ENCODE measurements at places on chromosomes 13 and 19.

GRCh38 chr13:28718196-28718542, 601 bp downstream of the SLC46A3 start:
- no peaks in the 10 kb centered on the region for H3K36me3 ChIP-seq
- peak overlapping the region; percentile 72 for H3K4me3 ChIP-seq
- peaks cover 11% of the 10 kb centered on the region for H3K4me1 ChIP-seq
- no peaks in the 10 kb centered on the region for H3K27me3 ChIP-seq
- no peak overlapping the region for H3K27ac ChIP-seq

DNA sequence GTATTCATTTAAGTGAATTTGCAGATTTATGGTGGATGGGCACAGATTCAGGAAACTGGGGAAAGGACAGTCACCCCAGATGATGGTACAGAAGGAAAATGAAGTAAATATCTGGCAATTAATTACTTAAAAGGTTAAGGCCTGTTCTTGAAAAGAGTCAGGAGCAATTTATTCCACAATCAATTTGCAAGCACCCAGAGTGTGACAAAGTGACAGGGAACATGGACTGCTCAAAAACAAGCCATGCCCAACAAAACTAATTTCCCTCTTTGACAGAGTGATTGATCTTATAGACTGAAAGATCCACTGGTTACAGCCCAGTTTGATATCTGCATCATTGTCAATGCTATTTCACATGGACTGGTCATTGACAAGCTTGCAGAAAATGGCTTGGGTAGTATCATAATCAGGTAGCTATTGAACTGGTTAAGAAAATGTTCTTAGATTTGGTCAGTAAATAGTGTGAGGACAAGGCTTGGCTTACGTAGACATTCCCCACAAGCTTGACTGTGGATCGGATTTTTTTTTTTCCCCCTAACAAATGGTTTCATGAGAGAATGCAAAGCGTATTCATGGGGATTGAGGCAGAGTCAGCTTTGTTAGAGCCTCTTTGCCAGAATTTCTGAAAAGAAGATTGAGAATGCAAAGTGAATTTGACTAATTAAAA, 584.6 kb downstream of the GPC6 start:
- no peaks in the 10 kb centered on the region for H3K27me3 ChIP-seq
- DNase-seq, result no peak
- no peak overlapping the region for H3K4me3 ChIP-seq
- H3K36me3 ChIP-seq, result no peaks in the 10 kb centered on the region

DNA sequence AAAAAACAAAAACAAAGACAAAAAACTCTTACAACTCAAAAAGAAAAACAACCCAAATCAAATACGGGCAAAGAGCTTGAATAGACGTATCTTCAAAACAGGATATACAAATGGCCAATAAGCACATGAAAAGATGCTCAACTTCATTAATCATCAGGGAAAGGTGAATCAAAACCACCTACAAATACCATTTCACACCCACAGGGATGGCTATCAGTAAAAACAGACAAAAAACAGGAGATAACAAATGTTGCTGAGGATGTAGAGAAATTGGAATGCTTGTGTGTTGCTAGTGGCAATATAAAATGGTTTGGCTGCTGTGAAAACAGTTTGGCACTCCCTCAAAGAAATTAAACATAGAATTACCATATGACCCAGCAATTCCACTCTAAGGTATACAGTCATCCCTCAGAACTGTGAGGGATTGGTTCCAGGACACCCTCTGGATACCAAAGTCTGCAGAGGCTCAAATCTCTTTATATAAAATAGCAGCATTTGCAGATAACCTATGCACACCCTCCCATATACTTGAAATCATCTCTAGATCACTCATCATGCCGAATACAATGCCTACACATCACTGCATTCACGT, 29.7 kb downstream of the MLLT1 start:
- H3K4me3 ChIP-seq, result no peak overlapping the region
- H3K27me3 ChIP-seq, result no peaks in the 10 kb centered on the region
- no peak for DNase-seq
- peaks cover 26% of the 10 kb centered on the region for H3K36me3 ChIP-seq
- H3K4me1 ChIP-seq, result no peaks in the 10 kb centered on the region
- no peak overlapping the region for H3K27ac ChIP-seq

DNA sequence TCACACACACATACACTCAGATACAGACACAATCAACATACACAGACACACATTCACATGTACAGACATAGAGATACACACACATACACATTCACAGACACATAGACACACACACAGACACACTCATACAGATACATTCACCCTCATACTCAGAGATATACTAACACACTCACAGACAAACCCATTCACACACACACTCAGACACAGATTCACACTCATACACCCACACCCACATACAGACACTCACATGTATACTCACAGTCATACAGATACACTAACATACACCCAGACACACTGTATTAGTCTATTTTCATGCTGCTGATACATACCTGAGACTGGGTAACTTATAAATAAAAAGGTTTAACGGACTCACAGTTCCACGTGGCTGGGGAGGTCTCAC, 30.8 kb downstream of the GJA3 start:
- no peak overlapping the region for H3K27ac ChIP-seq
- peaks cover 1% of the 10 kb centered on the region for H3K27me3 ChIP-seq
- DNase-seq, result no peak
- H3K36me3 ChIP-seq, result no peaks in the 10 kb centered on the region

DNA sequence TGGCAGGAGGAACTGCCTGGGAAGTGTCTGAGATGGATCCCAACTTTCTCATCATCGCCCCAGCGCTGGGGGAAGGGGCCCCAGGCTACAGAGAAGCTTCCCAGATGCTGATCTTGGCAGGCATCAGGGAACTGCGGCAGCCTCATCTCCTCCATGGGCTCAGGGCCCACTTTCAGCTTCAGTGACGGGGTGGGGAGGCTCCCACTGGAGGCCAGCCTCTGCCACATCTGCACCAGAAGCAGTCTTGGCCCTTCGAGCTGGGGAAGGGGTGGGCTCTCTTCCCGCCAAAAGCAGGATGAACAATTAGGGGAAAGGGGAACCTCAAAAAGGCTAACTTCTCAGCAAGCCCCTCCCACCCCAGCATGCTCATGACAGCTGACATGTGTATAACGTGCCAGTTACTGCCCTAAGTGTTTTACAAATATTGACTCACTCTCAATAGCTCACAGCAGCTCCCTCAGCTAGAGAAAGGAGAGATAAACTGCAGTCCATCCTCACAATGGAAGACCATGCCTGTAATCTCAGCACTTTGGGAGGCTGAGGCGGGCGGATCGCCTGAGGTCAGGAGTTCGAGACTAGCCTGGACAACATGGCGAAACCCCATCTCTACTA, 7.1 kb upstream of the S1PR2 start:
- H3K27me3 ChIP-seq, result no peaks in the 10 kb centered on the region
- no peak overlapping the region for H3K4me3 ChIP-seq
- DNase-seq, result no peak
- peaks cover 7% of the 10 kb centered on the region for H3K4me1 ChIP-seq
- no peaks in the 10 kb centered on the region for H3K36me3 ChIP-seq

DNA sequence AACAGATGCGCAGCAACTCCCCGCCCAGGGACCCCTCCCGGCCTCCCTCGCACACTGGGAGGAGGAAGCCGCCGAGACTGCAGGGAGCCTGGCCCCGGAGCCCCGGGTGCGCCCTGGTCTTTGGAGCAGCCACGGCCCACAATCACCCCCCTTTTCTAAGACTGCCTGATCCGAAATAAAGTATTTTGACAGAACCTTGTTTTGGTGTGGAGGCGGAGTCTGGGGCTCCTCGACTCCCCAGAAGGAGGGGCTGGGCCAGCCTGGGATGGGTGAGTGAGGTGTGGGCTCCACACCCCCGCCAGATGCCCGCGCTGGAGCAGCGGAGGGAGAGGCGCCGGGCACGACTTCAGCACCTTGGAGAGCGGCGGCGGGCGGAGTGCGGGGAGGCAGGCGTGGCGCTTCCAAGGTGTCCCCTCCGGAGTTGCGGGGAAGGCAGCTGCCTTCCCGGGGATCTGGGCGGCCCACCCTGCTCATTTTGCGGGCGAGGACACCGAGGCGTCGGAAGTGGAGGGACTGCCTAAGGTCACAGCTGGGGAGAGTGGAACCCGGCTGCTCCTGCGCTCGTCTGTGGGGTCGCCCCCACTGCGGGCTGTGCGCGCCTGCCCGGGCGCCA, 9.4 kb downstream of the SIRT6 start:
- H3K27ac ChIP-seq, result no peak overlapping the region
- H3K27me3 ChIP-seq, result no peaks in the 10 kb centered on the region
- peaks cover 14% of the 10 kb centered on the region for H3K36me3 ChIP-seq
- peaks cover 3% of the 10 kb centered on the region for H3K4me1 ChIP-seq
- peak; percentile 72 for DNase-seq

DNA sequence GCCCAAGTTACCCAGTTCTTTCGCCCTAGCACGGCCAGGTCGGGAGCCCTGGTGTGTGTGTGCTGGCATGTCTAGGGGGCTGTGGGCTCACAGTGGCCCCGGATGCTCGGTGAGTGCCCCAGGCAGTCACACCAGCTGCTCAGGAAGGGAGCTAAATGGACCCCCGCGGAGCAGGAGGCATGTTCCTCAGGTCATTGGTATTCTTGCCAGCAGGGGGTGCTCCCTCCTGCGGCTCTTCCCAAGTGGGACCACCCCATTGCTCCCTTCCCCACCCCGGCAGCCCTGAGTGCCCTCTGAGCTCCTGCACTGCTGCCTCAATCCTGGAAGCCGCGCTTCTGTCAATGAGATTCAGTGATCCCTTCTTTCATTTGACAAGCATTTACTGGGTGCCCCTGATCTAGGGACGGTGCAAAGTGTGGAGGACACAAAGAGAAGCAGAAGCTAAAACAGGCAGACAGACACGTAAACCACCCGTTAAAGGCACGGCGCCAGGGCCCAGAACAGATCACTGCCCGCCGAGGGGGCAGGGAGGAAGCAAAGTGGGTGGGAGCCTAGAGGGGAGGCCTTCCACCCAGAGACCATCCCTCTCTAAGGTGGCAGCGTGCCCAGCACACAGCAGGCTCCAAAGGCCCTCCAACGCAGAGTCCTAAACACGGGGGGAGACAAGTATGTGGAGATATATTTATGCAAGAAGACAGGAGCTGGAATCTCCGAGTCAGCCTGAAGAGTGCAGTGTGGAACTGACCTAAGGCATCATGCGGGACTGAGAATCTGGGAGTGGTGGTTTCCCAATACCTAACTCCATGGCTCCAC, 5.2 kb upstream of the ADPRHL1 start:
- DNase-seq, result no peak
- peaks cover 46% of the 10 kb centered on the region for H3K36me3 ChIP-seq
- no peak overlapping the region for H3K4me3 ChIP-seq
- no peaks in the 10 kb centered on the region for H3K4me1 ChIP-seq

DNA sequence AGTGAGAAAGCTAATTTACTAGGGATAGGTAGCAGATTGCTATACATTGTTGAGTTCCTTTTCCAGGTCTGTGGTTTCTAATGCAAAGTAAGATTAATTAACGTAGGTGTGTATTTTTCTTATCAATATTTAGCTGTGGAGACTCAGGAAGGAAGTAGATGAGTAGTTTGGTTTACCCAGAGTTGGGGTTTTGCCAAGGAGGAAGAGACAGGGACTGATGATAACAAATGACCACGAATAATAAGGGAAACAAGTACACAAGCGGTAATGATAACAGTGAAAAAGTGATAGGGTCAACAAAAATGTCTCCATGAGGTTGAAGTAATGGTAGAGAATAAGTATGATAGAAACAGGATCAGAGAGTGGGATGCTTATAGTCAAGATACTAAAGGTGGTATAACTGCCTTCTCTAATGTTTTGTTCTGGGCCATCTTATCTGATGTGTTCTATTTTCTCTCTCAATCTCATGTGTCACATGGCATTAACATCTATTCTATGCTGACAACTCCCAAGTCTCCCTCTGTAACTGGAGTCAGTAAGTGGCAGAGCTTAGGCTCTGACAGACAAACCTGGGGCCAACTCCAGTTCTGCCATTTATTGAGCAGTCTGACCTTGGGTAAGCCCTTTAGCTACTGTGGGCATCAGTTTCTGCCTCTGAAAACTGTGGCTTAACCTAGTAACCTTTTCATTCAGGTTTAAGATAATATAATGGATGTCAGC, 8.8 kb downstream of the OBI1 start:
- DNase-seq, result no peak
- no peak overlapping the region for H3K27ac ChIP-seq
- no peak overlapping the region for H3K4me3 ChIP-seq
- H3K27me3 ChIP-seq, result no peaks in the 10 kb centered on the region

DNA sequence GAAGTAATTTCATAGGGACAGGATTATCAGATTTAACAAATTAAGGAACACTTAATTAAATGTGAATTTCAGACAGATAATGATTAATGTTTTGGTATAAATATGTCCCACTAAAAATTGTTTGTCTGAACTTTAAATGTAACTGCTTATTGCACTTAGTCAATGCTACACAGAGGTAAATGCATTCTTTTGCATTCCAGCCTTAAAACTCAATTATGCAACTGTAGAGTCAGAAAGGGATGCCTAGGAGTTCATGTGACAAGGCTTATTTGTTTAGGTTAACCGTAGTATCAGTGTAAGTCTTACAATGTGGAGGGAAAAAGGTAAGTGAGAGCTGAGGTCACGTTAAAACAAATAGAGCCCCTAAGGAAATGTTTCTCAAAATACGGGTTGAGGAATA, 347.2 kb upstream of the ARGLU1 start:
- peak overlapping the region; percentile 42 for H3K27ac ChIP-seq
- no peak overlapping the region for H3K4me3 ChIP-seq
- no peaks in the 10 kb centered on the region for H3K36me3 ChIP-seq
- DNase-seq, result peak; percentile 35
- H3K27me3 ChIP-seq, result no peaks in the 10 kb centered on the region
- H3K4me1 ChIP-seq, result peaks cover 2% of the 10 kb centered on the region

DNA sequence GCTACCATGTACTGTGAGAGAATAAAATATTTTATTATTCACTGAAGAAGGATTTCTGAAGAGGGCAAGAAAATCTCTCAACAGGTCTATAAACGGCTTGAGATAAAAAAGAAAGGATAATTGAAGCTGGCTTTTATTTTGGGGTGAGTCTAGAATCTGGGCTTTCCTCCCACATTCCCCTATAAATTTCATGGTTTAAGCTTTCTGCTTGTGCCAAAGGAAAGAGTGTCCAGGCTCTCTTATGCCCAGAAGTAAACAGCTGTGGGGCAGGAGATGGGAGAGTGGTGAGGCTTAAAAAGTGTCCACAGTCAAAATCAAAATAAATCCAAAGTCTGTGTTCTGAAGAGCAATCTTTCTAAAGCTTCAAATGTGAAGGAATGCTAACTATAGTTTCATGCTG, 942.2 kb upstream of the MIR17HG start:
- H3K4me3 ChIP-seq, result no peak overlapping the region
- H3K27ac ChIP-seq, result no peak overlapping the region
- no peaks in the 10 kb centered on the region for H3K36me3 ChIP-seq
- no peaks in the 10 kb centered on the region for H3K4me1 ChIP-seq
- no peaks in the 10 kb centered on the region for H3K27me3 ChIP-seq

DNA sequence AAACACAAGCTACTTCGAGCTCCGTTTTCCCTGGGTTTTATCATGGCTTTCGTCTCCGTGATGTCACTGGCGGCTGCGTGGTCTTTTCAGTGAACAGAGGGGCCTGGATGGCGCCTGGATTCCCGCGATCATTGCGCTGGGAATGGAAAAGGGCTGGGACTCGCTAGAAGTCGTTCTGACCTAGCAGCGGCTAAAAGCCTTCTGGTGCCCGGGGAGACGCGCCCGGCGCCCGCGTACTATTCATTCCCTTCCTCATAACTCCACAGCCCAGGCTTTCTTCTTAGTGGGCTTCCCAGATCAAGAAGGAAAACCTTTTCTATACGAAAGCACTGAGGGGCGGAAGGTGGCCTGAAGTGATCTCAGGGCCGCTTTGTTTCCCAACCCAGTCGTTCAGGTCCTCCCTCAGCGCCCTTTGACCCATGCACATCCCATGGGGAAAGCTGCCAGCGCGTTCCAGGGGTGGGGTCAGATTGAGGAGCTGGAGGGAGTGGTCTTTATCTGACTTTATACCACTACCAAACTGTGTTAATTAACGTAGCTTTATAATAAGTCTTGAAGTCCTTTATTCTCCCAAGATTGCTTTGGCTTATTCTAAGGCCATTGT, 96.6 kb downstream of the ELF1 start:
- H3K36me3 ChIP-seq, result no peaks in the 10 kb centered on the region
- DNase-seq, result peak; percentile 30
- H3K27ac ChIP-seq, result no peak overlapping the region
- H3K4me1 ChIP-seq, result peaks cover 2% of the 10 kb centered on the region
